Stimulated activated CD4-positive, alpha-beta T cell treated with anti-CD3 and anti-CD28 coated beads, Interleukin-2, amount 100 ng/mL, for 48 hours (primary cell): ENCODE measurements at places on chromosomes 7 and 10.

DNA sequence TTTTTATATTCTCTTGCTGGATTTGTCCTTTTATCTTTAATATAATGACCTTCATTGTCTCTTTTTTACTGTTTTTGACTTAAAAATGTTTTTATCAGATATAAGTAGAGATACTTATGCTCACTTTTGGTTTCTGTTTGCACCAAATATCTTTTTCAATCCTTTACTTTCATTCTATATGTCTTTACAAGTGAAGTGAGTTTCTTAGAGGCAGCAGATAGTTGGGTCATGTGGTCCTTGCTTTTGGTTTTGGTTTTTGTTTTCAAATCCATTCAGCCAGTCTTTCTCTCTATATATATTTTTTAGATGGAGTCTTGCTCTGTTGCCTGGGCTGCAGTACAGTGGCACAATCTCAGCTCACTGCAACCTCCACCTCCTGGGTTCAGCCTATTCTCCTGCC is 932.4 kb upstream of the LRRTM3 start:
- no peak for DNase-seq

- DNase-seq = no peak
These were observed 248.2 kb downstream of the REEP3 start for GRCh38 chr10:63769367-63769766.

DNA sequence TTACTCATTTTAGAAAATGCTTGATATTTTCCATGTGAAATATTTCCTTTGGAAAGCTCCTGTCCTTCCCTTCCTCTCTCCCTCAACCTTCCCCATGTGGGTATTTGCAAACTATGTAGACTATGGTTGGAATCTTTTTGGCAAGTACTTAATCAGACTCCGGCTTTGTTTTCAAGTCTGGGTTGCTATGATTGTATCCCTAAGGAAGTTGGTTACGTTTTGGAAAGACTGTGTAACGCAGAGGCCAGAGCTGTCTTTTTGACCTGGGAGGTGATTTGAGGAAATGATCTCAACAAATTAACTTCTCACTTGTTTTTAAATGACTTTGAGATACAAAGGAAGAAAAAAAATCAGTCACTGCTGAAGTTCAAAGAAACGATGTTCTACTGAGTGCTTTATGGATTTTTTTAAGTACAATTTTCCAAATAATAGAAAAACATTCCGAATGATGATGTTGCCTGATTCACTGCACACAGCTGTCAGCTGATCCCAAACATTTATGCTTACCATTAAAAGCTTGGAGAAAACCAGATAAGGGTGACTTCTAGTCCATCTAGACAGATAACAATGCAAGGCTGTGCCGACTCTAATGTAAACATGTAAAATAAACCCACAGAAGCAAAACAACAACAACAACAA is 145.5 kb upstream of the CELF2 start:
- no peak for DNase-seq

DNA sequence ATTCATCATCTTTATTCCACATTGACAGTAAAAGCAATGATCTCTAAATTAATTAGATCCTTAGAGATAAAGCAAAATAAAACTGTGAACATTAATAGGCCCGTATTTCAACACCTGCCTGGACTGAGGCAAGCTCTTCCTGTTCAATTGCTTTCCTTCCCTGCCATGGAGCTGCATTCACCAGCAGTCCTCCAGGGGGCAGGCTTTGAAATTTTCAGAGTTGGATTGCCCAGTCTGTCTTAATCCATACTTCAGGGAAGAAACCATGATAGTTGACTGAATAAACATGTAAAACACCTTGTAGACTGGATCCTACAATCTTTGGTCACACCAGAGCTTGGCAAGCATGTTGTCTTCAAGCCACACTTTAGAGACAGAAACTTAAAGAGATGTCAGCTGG is 936.6 kb downstream of the NRG3 start:
- no peak for DNase-seq

DNA sequence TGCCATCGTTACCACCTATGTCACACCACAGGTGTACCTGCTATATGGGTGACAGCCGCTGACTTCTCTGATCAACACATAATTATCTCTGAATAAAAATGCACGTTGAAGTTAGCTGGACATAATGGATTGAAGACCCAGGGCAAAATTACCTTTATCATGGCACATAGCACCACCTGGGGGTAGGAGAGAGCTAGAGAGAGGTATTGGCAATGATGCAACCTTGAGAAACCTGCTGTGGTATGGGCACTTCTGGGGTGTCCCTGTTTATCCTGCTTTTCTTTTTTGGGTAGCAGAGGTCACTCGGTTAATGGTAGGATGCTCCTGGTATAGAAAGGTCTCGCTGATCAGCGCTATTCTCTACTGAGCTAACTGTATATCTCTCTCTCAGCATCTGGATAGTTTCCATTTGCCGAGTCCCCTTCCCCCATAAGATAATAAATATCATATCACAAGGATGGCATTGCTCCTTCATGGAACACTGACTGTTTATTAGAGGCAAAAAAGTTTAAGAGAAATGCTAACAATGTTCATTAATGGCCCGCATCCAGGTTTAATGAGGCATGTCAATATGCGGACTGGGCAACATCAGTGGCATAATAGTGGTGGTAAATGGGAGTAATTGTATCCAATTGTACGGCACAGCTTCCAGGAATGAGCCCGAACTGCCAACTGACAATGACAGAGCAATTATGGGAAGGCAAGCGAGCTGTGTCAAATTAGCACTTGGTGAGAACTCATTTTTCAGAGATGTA is 323.1 kb downstream of the TFEC start:
- DNase-seq = no peak
